ENCODE measurements at places on chromosomes 6 and 20.
A peak's percentile ranks its signal among the peaks of the same experiment; 100 is the strongest.

GRCh38 chr6:149990212-149990660 lies 26.5 kb downstream of the ULBP1 start:
- DNase-seq = peak; percentile 56

DNA sequence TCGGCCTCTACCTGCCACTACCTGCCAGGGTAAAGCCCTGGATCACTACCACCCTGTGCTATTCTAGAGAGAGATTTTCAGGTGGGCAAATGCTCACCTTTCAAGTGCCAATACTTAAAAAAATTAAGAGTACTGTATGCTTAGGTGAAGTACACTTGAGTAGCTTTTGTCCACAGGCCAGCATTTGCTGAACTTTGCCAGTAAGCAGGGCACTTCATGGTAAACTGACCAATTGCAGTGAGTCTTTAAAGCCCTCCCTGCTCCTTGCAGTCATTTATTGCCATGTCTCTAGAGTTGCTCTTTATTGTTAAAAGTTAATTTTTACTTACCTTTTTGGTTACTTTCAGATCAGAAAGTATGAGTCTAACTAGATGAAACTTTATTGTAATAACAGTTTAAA lies 58.5 kb downstream of the PLAGL1 start:
- no peak for DNase-seq

- DNase-seq = no peak
Observed at GRCh38 chr6:72703093-72703492, 81.2 kb downstream of the KCNQ5 start.

DNA sequence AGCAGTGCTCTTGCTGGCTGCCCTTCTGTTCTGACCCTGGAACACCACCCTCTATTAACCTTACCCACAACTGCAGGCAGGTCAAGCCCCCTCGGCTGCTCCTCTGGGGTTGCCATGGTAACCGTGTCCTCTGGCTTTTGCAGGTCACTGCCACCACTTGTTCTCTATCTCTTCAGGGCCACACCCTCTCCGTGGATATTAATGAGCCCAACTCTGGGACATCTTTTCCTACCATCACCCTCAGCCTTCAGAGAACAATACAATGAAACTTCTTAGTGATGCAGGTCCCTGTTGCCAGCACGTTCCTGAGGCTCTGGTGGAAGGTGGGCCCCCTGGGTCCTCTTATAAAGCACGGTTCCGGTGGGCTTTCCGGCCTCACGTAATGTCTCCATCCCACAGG lies 30.8 kb upstream of the MICB start:
- no peak for DNase-seq

DNA sequence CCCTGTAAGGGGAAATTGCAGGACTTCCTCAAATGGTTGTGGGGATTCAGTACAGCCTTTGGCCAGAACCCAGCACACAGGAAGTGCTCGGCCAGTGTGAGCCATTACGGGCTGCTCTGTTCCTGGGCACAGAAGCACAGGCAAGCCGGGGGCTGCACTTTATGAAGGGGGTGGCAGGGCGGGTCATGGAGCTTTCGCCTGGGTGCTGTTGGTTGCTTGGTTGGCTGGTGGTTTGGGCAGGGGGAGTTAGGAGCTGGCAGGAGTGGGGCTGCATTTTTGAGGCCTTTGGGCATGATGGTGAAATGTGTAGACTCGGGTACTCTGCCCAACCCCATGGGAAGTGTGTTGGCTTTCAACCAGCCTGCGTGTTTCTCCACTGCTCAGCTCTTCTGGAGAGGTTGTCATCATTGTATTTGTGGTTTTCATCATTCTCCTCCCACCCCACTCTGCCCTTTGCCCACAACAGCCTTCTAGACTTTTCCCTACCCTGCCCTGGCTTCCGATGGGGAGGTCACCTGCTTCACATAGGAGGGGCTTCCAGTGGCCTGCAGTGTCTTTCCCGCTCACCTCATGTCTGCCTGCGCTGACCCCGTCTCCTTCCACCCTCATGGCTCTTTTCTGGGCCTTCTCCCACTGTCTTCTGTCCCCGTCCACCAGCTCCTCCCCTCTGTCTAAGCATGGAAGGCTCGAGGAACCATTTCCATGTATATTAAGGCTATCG lies 16.1 kb upstream of the RBM38 start:
- DNase-seq = no peak

DNA sequence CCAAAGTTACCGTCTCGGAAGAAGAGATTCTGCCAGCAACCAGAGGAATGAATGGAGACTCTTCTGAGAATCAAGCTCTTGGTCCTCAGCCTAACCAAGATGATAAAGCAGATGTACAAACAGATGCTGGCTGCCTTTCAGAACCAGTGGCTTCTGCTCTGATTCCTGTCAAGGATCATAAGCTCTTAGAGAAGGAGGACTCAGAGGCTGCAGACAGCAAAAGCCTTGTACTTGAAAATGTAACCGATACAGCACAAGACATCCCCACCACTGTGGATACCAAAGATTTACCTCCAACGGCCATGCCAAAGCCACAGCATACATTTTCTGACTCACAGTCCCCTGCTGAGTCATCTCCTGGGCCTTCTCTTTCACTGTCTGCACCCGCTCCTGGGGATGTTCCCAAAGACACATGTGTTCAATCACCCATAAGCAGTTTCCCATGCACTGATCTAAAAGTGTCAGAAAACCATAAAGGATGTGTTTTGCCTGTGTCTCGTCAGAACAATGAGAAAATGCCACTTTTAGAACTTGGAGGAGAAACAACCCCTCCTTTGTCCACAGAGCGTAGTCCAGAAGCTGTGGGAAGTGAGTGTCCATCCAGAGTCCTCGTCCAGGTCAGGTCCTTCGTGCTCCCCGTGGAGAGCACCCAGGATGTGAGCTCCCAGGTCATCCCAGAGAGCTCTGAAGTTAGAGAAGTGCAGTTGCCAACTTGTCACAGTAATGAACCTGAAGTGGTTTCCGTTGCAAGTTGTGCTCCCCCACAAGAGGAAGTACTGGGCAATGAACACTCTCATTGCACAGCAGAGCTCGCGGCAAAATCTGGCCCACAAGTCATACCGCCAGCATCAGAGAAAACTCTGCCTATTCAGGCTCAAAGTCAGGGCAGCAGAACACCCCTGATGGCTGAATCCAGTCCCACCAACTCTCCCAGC lies 109.6 kb downstream of the RTN4IP1 start:
- peak; percentile 81 for DNase-seq

GRCh38 chr6:99412065-99412464 lies 13.0 kb downstream of the PNISR start:
- no peak for DNase-seq

DNA sequence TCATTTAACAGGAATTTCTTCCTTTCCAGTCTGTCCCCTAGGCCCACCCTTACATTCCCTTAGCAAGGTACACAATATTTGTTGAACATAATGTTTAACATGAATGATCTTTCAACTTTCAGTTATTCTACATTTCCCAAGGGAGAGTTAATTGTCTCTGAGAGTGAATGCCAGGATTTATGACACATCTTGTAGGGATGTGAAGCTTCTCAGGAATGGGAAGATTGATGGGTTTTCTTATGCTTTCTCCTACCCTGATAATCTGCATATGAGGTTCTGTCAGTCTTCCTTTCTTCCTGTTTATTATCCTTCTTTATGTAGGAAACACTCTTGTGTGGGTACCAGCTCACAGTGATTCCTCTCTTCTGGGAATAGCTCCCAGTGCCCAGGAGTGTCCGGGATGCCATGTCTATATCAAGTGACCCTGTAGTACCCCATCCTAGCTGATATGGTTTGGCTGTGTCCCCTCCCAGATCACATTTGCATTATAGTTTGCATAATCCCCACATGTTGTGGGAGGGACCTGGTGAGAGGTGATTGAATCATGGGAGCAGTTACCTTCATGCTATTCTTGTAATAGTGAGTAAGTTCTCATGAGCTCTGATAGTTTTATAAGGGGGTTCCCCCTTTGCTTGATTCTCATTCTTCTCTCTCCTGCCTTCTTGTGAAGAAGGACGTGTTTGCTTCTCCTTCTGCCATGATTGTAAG lies 7.1 kb upstream of the FYN start:
- no peak for DNase-seq

DNA sequence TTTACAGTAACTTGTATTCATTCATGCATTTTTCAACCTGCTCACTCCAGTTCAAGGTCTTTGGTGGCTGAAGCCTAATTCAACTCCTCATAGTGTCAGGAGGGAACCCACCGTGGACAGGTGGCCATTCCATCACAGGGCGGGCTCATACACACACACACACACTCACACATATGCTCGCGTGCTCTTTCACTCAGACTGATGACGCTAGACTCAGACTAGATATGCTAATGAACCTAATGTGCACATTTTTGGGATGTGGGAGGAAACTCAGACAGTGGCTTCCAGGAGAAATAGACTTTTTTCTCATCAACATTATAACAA lies 56.7 kb downstream of the TRIM27 start:
- peak; percentile 60 for DNase-seq

DNA sequence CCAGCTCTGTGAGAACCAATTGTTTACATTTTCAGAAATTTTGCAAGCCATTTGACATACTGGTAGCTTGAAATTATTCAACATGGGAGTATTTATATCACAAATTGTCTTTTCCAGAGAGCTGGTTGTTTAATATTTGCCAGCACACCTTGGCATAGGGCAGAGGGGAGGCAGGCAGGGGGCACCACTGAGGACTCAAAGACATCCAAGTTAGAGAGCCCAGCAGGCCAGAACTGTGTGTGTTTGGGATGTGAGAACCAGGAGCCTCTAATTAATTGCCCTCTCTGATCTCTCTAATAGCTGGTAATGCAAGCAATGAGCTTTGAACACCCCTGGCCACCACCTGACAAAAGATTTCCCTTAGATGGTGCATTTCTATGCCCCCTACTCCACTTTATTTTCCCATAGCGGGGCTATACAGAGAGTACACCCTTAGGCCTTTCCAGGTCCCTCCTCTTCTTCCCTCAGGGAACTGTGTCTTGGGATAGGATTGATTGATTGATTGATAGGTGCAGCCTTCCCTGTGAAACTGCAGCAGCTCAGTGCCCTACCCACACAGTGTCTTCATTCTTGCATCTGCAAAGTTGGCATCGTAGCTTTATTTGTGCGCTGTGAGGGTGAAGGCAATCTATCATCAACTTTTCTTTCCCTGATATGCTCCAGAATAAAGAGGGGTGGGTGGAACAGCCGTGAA lies 29.2 kb downstream of the MOCS1 start:
- DNase-seq = no peak

- no peak for DNase-seq
Observed at GRCh38 chr20:63179687-63180568, 36.0 kb downstream of the YTHDF1 start.

DNA sequence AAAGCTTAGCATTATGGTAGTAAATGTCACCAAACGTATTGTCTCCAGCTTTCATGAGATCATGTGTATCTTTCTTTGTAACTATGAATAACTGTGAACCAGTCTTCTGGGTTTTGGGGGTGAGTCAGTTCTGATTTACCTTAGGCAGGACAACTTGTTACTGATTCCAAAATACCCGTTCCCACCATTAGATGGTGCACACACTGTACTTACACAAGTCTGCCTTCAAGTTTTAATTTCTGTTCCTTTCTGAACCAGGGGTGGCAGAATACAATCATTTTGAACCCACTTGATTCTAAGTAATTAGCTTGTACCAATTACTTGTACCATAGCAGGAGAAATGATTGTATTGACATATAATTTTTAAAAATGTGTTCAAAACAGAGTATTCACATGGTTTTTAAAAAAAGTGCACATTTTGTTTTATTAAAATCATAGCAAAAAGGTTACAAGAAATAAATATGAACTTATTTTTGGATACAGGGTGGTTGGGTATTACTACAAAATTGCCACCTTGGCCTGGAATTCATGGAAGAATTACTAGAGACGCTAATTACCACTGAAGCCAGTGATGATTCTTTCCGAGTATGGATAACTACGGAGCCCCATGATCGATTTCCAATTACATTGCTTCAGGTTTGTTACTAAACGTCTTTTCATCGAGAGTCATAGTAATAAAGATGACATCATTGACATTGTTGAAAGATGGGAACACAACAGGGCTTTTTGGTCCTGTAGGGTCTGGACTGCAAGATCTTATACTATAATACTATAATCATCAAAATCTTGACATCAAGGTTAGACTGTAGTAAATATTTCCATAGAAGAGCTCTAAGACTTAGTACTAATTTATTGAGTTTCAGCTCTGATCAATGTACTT lies 75.2 kb upstream of the GLP1R start:
- DNase-seq = no peak

- peak; percentile 41 for DNase-seq
Observed at GRCh38 chr6:170202416-170203135, 88.3 kb downstream of the DLL1 start.

- no peak for DNase-seq
Observed at GRCh38 chr6:42532038-42532669, 31.7 kb upstream of the UBR2 start.

- DNase-seq = no peak
Observed at GRCh38 chr6:131027326-131027725, 35.7 kb downstream of the EPB41L2 start.

- DNase-seq = no peak
Observed at GRCh38 chr6:121533321-121533841, 97.9 kb downstream of the GJA1 start.

- DNase-seq = no peak
Observed at GRCh38 chr6:53464927-53465460, 79.9 kb downstream of the GCLC start.

- no peak for DNase-seq
Observed at GRCh38 chr20:10922506-10922905, 248.7 kb upstream of the JAG1 start.

GRCh38 chr6:22884456-22884855 lies 315.1 kb downstream of the HDGFL1 start:
- no peak for DNase-seq

GRCh38 chr6:113122060-113122459 lies 735.1 kb upstream of the MARCKS start:
- no peak for DNase-seq

GRCh38 chr6:26104457-26105108 lies 17.4 kb downstream of the HFE start:
- peak; percentile 63 for DNase-seq

GRCh38 chr6:148952147-148953035 lies 205.6 kb downstream of the UST start:
- DNase-seq = no peak

GRCh38 chr20:1450926-1451491 lies 15.6 kb downstream of the NSFL1C start:
- no peak for DNase-seq

GRCh38 chr6:113377362-113377942 lies 479.7 kb upstream of the MARCKS start:
- DNase-seq = no peak

- no peak for DNase-seq
Observed at GRCh38 chr6:73747289-73747688, 51.3 kb downstream of the CD109 start.

DNA sequence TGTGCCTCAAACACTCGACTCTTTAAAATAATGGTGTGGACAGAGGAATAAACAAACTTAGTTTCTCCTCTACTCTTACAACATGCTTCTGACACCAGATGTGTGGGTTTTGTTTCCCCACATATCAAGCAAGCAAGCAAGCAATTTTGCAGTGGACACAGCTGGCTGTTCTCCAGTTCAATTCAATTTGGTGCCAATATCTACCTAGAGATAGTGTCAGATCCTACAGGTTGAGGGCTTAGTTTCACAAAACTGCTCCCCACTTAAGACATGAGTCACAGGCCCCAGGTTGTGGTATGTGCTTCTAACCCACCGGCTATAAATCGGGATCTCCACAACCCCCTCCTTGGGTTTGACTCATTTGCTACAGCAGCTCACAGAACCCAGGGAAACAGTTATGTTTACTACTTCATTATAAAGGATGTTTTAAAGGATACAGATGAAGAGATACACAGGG lies 131.4 kb upstream of the TRAF3IP2 start:
- DNase-seq = no peak

GRCh38 chr20:50563133-50563944 lies 53.2 kb downstream of the PTPN1 start:
- no peak for DNase-seq

Data from activated CD8-positive, alpha-beta memory T cell treated with anti-CD3 and anti-CD28 coated beads, Interleukin-2, amount 50 U/mL, for 48 hours (primary cell).